CD4-positive, alpha-beta T cell treated with Interleukin-4 for 1 hour (primary cell): ENCODE measurements at places on chromosomes 5 and 9.

- no peak for DNase-seq
These were observed 1.9 kb downstream of the OCLN start for GRCh38 chr5:69494452-69494851.

DNA sequence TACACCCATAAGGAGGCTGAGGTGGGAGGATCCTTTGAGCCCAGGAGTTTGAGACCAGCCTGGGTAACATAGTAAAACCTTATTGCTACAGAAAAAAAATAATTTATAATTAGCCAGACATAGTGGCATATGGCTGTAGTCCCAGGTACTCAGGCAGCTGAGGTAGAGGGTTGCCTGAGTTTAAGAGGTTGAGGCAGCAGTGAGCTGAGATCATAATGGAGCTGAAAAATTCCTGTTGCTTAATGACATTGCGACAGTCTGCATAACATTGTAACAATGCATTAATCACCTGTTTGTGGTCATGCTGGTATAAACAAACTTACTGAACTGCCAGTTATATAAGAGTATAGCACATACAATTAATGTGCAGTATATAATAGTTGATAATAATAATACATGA, 214.2 kb downstream of the TRIM32 start:
- DNase-seq: no peak

DNA sequence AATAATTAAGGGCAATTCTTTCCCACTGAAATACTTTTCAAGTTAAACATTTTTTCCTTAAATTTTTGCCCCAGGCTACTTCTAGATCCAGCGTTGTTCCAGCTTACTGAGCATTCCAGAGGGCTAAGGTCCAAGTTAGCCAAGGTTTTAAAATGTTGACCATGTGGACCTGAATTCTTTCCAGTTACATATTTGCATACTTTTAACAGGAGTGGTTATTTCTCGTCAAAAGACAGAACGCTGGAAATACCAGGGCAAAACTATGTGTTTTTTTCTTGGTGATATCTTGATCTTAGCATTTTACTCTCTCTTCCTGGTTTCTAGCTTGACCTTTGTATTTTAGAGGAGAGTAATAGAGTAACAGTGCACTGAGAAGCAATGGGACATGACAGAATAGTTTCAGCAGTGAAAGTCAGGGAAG, 32.8 kb downstream of the TMC1 start:
- DNase-seq: no peak

DNA sequence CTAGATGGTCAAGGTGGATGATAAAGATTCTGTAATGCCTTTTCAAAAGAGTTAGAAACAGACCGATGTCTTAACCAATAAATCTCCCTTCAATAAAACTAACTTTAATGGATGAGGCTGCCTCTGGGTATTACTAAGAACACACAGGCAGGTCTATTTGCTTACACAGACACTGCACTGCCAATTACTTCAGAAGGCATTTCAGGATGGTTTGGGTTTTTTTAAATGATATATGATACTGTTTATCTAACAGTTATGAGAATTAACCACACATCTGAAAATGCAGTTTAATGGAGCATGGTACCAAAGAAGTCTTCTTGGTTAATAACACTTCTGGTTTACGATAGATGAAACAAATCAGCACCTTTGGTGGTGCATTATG, 367.9 kb upstream of the GRAMD2B start:
- DNase-seq: no peak

- peak; percentile 5 for DNase-seq
These were observed 305.1 kb downstream of the PSAT1 start for GRCh38 chr9:78601957-78602565.
